ENCODE measurements at places on chromosomes 7 and 10.

DNA sequence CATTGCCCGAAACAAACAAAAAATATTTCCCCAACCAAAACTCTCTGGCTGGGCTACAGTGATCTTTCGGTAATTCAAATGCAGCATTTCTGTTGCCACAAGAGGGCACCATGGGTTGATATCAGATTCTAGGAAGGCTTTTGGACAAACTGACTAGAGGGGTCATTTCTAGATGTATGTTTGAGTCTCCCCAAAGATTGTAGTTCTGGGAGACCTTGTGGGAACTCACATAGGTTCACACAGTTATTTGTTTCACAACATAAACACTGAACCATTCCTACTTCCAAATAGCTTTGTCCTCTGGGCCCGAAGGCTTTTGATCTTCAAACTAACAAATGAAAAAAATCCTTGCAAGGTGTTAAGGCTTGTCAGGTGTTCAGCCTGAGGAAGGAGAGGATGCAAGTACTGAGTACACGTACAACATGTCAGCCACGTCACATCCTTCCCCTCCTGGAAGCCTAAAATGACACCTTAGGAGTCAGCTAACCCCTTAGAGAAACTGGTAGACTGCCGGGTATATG lies 37.0 kb upstream of the IL15RA start:
- no peak for DNase-seq

GRCh38 chr7:1700536-1701333 lies 30.7 kb downstream of the ELFN1 start:
- no peak for DNase-seq

DNA sequence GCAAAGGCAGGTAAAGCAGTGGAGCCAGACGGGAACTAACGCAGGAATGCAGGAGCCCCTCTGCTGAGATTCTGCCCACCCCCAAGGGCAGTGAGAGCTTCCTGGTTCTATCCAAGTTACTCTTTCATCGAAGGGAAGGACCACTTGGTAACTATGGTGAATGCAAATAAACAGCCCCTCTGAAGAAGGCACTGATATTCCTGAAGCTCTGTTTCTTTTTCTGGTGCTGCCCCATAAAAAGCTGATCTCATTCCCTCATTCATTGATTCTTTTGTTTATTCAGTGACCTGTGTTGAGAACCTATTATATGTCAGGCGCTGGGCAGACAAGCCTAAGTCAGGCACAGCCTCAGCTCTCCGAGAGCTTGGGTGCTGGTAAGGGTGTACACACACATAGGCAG lies 217.3 kb downstream of the SNX10 start:
- no peak for DNase-seq

DNA sequence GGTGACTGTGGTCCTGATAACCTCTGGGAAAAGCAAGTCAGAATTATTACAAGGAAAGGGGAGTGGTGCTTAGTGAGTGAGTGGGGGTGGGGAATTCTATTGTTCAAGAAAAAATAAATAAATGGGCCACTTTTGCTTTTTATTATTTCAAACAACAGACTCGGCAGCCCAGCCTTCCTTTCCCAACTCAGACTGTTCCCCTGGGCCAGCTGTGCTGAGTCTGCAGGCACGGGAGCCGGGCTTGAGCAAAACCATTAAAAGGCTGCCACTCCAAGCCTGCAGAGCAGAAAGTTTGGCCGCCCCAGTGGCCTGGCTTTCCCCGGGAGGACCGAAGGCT lies 90.0 kb downstream of the PLXNA4 start:
- DNase-seq, result no peak

- no peak for DNase-seq
Observed at GRCh38 chr7:24381894-24382505, 98.0 kb downstream of the NPY start.

- DNase-seq, result no peak
Observed at GRCh38 chr7:17371671-17372524, 73.4 kb downstream of the AHR start.

DNA sequence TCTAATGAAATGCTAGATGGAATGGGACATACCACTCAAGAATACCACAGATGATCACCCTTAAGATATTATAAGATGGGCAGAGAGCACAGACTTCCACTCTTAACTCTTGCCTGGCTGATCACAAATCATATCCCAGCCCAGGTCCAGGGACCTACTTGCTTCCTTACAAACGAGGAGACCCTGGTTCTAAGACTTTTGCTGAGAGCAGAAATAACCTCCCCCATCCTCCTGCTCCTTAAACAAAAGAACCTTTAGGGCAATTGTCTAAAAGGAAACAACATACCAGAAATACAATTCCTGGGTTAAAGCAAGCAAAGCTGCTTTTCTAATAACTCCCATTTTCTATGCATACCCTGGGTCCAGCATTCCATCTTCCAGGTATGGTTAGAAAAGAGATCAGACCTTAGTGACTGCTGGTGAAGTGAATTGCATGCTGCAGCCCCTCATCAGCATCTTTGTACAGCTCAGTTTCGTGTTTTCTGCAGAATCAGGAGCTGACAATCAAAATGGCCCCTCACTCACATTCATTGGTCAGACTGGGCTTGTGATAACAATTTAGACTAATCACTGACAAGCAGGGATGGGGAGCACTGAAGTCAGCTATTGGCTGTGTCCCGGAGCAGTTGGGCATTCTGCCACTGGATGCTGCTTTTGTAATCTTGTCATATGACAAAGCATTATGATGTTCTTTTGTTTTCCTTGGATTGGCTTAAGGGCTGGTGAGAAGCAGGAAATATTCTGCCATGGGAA lies 14.6 kb downstream of the IFIT3 start:
- DNase-seq, result no peak

Measured in cortex of kidney (tissue), 1 donor.